ENCODE measurements at places on chromosomes 5 and 9.

DNA sequence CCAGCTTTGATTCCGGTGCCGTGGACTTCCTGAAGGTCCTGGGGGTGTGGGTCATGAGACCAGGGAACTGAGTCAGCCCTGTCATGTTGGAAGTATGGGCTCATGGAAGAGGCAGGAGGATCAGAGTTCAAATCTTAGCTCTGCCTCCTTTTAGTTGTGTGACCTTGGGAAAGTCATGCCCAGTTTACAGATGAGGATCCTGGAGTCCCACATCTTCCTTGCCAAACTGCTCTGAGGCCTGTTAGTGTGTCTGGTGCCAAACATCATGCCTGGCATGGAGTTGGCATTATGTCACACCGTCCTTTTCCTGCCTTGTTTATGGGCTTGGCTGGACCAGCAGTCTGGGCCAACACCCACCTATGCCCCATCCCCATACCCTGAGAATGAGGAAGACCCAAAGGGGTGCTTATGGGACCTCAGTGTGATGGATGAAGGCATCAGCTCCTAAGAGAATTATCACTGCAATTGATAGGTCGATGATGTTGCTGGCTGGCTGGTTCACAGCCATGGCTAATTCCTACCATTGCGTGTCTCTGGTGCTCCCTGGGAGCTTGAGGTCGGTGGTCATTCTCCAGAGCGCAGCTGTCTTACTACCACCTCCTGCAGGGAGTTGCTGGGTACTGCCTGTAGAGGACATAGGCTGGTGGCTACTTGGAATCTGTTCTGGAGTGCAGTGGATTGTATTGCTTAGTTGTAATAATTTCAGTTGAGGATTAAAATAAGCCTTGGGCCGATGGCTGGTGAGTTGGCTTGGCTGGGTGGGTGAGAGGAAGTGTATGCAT, 140.5 kb upstream of the PITX1 start:
- no peak for DNase-seq

- no peak for DNase-seq
Measured at GRCh38 chr5:108925073-108925472, 177.4 kb downstream of the FER start.

GRCh38 chr5:74938250-74938933, 72.2 kb upstream of the FAM169A start:
- no peak for DNase-seq

- DNase-seq, result no peak
Measured at GRCh38 chr9:125626187-125626586, 80.8 kb downstream of the MAPKAP1 start.

- DNase-seq, result no peak
Measured at GRCh38 chr9:131310833-131311554, 21.5 kb downstream of the PLPP7 start.

DNA sequence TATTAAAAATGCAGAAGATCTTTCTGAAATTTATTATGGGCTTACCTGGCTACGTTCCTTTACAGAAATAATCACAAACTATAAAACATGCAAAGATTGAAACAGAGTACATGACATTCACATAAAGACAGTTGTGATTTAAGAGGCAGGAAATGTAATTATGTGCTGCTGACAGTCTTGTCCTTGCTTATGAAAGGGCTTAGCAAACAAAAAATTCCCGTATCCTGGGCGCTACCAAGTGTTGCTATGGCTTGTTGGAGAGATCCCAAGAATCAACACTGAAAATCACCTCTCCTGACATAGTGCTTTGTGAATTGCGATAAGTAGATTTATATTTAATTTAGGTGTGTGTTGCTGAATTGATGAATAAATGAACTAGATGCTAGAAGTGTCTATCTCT, 352.5 kb upstream of the C9orf72 start:
- DNase-seq, result no peak

GRCh38 chr9:111603041-111603440, 3.6 kb upstream of the PTGR1 start:
- no peak for DNase-seq

- no peak for DNase-seq
Measured at GRCh38 chr5:140345919-140346347, 470 bp downstream of the HBEGF start.

DNA sequence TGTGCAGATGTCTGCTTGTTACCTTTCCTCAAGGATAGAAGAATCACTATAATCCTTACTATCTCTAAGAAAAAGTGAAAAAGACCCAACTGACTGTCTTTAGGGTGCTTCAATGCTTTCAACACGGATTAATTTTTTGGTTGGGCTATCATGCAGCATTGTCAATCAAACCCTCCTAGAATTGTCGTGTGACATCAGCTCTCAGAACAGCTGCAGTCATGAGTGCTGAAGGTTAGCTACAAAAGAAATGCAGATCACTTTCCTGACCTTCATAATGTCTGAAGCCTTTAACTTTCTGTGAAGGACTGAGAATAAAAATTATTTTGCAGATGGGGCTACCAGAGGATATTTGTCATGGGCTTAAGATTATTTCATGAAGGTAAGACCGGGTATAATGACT, 107.9 kb upstream of the EFNA5 start:
- no peak for DNase-seq

- no peak for DNase-seq
Measured at GRCh38 chr9:116895961-116896360, 208.9 kb downstream of the TRIM32 start.

DNA sequence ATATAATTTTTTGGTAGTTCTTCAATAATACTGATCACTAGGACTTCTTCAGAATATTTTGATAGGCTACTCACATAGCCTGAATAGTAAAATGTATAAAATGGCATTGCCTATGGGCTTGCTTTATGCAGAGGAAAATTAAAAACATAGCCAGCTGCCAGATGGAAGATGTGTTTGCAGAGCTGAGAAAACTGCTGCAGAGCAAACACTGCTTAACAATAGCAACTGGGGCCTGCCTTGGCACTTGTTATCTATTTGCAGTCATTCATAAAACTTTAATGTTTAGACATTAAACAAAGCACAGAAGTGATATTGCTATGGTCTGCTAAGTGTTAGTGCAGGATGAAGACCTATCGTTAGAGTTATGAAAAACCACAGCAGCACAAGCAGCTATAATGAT, 151.5 kb upstream of the SMC2 start:
- no peak for DNase-seq

GRCh38 chr5:162684145-162684544, 616.6 kb downstream of the GABRG2 start:
- no peak for DNase-seq
